ENCODE measurements at places on chromosomes 6 and 20.

DNA sequence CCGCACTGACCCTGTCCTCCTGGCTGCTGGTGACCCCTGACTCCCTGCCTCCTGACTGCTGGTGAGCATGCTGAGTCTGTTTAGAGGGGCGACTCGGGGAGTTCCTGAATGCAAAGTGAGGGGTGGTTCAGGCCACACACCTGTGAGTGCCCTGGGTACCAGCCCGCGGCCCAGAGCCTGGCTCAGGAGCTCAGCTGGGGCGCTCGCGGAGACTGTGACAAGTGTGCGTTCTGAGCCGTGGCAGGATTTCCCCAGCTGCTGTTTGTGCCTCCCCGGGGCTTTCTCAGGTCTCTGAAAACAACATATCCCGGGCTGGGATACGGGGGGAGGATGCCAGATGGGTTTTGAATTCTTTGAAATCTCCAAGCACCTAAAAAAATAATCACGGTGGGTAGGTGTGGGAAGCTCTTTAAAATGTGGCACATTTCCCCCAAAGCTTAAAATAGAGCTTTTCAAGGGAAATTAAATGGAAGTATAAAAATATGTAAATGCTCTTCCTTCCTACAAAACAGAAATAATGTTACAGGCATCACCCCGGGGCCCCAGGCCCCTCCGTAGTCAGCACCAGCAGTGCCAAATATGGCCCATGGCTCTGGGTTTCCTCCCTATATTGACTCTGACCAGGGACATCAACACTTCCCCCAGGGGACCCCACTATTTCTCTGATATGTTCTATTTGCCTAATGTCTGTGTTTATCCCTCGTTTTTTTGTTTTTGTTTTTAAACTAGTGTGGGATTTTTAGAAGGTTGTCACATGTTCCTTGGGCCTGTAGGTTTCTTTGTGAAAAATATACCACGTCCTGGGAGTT is 49.9 kb upstream of the TAGAP start:
- DNase-seq: no peak

DNA sequence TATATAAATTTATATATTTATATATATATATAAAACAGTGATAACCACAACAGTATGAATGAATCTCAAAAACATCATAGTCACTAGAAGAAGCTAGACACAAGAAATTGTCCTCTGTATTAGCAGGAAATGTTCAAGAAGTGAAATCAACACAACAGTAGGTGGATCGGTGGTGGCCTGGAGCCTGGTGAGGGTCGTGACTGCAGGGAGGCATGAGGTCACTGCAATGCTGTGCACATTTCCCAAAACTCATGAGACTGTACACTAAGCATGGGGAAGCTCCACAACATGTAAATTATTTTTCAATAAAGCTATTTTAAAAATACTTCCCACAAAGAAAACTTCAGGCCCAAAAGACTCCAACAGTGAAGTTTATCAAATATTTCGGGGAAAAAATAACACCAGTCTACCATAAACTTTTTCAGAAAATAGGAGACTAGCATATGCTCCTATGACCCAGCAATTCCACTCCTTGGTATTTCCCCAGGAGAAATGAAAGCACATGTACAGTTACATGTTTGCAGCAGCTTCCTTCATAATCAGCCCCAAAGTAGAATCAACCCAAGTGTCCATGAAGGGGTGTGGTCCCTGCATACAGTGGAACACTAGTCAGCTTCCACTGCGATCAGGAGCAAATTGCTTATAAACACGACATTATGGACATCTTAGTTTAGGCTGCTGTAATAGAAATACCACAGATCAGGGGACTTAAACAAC is 144.2 kb downstream of the TBXT start:
- DNase-seq: no peak

DNA sequence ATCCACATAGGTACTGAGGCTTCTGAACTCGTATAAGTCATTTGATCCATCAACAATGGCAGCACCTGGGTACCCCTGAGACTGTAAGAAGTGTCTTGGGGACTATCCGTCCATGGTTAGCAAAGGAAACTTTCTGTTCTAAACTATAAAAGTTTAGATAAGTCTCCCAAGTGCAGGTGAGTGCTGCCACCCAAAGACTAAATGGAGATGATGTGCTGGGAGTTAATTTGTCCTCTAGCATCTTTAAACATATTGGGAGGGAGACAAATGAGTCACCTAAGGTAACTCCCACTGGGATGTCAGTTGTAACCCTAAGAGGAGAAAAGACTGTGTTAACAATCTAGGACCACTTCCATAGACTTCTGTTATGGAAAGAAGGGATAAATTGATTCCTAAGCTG is 6.2 kb downstream of the BEND6 start:
- DNase-seq: no peak

- no peak for DNase-seq
These were observed 39.5 kb upstream of the THBS2 start for GRCh38 chr6:169293196-169293595.

- DNase-seq: peak; percentile 19
These were observed 202.8 kb downstream of the DLL1 start for GRCh38 chr6:170087941-170088581.

DNA sequence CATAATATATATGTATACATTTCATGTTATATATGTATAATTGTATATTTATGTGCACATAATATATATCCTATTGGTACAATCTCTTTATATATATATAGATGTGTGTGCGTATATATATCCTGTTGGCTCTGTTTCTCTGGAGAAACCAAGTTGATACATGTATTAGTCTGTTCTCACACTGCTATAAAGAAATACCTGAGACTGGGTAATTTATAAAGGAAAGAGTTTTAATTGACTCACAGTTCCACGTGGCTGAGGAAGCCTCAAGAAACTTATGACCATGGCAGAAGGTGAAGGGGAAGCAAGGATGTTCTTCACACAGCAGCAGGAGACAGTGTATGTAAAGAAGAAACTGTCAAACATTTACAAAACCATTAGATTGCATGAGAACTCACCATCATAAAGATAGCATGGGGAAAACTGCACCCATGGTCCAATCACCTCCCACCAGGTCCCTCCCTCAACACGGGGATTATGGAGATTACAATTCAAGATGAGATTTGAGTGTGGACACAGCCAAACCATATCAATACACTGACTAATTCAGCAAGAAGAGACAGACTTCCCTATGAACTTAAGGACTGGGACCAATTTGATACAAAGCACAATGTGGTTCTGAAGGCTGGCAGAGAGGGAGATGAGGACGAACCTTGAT is 14.0 kb downstream of the CST3 start:
- DNase-seq: no peak

DNA sequence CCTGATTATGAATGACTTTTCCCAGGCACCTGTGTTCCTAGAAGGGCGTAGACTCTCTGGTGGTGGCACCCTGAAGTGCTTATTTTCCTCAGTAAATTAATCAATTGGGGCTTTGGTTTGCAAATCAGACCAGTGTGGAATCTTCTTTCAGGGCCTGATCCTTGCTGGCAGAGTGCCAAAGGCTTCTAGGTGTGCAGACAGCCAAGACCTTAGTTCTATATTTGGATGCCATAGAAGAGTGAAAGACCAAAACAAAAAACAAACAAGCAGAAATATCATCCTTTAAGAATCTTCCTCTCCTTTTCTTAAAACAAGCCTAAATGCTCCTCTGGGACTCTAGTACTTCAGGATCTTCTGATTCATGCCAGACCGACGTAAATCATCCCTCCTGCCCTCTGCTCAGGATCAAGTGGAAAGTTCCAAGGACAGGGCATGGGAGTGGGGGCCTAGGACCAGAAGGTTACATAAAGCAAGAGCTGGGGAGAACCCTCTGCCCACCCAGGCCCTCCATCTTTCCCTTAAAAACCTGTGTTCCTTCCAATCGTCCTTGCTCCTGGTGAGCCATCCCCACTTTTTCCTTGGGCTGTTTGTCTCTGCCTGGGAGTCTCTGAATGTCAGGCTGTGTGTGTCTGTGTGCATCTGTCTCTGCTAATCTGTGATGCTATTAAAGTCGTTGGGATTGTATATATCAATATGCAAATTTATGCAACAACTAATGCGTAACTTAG is 70.5 kb upstream of the MYLIP start:
- no peak for DNase-seq

DNA sequence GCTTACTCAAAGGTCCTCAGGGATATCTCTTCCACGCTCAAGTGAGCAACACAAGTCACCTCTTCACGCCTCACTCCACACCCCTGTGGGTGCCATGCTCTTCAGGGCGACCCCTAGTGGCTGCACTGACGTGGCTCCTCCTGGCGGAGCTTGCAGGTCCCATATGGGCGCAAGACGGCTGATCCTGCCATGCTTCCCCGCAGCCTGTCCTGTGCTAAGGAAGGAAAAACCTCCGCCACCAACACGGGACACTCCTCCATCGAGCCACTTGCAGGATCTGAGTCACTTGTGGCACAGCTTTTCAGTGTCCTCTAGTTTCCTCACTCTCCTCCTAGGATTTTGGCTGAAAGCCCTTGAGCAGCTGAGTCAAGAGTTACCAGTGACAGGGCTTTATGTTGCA is 90.7 kb downstream of the KHDC1L start:
- DNase-seq: no peak

- DNase-seq: no peak
These were observed 175.6 kb downstream of the TBC1D7 start for GRCh38 chr6:13152764-13153163.

- no peak for DNase-seq
These were observed 6.8 kb upstream of the BTN1A1 start for GRCh38 chr6:26493258-26493657.

- no peak for DNase-seq
These were observed 11.5 kb downstream of the GNL1 start for GRCh38 chr6:30544666-30545272.

DNA sequence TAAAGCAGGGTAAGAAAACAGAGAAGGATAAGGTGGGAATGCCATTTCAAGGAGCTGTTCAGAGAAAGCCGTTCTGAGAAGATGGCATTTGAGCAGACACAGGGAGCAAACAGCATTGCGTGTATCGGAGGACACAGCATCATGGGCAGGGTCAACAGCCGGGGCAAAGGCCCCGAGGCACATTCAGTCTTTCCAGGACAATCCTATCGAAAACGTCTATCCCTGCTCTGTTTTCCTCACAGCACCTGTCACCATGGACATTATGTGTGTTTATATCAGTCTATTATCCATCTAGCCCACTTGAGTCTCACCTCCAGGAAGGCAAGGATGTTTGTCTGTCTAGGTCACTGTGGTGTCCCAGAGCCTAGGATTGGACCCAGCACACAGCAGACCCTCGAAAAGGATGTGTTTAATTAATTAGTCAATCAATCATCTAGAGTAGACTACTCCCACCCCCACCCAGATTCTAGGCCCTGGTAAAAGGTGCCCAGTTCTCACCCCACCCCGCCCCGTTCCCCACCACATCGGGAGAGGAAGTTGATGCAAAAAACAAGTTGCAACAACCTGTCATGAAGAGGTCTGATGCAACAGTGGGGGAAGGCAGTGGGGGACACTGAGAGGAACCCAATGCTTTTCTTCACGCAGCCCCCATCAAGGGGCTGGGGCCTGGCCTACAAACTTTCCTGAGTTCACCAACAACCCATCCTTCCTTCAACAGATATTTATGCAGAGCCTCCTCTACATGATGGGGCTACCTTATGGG is 66.6 kb downstream of the PREX1 start:
- DNase-seq: no peak

GRCh38 chr20:49559411-49560081 is 8.4 kb downstream of the PTGIS start:
- no peak for DNase-seq

GRCh38 chr20:59439243-59439642 is 138.8 kb downstream of the EDN3 start:
- no peak for DNase-seq

- DNase-seq: no peak
These were observed 104.3 kb downstream of the CDH26 start for GRCh38 chr20:60062431-60063047.

DNA sequence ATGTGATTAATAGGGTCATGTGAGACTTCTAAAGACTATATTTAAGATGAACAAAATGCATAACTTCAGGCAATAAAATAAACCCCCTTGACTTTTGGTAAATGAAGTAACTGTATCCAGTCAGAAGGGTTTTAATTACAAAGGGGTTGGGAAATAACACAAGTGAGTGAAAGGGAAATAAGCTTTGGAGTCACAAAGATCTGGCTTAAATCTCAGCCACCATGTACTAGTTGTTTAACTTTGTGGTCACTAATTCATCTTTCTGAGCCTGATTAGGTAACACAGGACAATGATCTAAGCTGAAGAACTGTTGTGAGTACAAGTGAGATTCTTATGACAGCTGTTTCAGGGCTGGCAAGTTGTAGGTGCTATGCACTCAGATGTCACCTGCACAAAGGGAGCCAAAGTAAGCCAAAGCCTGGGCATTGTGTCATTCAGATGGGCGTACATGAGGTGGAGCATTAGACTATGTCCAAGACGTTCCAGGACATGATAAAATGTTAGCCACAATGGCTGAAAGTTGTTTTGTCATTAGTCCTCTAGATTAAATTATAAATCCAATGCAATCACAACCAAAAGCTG is 13.8 kb downstream of the TOMM34 start:
- no peak for DNase-seq

DNA sequence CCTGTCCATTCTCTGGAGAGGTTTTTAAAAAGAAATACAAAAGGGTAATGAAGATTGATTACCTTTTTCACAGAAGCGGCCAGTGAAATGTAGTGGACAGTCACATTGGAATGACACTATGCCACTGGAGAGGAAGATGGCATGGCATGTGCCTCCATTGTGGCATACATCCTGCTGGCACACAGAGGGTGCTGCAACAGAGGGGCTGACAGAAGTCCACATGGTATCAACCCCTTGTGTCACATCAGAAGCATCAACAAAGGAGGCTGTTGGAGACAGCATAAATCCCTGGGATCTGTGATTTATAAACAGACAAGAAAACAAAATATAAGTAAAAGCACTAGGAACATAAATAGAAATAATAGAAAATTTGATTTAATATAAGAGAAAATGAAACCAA is 594.9 kb downstream of the PHF3 start:
- no peak for DNase-seq

DNA sequence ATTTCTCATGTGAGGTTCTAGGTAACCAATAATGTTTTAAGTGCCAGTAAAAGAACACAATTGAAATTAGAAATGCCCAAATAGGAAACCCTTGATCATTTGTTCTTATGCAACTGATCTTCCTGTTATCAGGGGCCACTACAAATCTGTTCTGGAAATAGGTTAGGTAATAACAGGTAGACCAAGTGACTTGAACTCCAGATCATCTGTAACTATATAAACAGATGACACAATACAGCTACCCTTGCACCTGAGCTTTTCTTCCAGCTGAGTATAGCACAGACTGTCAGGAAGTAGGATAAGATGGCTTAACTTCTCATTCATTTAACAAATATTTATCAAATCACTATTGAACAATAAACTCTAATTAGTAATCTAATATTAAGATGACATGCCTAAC is 52.5 kb downstream of the MAN1A1 start:
- DNase-seq: no peak

GRCh38 chr6:34654061-34654710 is 42.4 kb downstream of the ILRUN start:
- no peak for DNase-seq

All from stimulated activated CD4-positive, alpha-beta T cell treated with anti-CD3 and anti-CD28 coated beads, Interleukin-1b, Interleukin-23, amount 100 ng/mL, for 4 hours (primary cell).